GM23338 (cell line): ENCODE measurements at places on chromosomes 2 and 18.
A peak's percentile ranks its signal among the peaks of the same experiment; 100 is the strongest.

- DNase-seq, result no peak
Measured at GRCh38 chr2:117217145-117217544, 597.3 kb upstream of the DDX18 start.

DNA sequence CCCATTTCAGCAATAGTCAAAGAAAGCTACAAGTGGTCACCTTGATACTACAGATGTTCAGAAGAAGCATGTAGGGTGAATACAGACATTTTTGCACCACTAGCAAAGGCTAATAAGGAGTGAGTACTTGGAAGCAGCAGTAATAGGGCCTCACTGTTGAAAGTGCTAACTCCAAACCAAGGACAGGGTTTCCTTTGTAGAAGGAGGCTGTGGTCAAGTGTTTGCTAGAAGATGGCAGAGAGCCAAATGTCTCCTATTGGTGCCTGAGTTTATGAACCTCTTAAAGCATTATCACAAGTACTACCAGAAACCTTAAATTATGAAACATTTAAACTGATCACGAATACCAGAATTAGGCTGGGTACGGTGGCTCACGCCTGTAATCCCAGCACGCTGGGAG, 308.1 kb downstream of the ZEB2 start:
- no peak for DNase-seq

DNA sequence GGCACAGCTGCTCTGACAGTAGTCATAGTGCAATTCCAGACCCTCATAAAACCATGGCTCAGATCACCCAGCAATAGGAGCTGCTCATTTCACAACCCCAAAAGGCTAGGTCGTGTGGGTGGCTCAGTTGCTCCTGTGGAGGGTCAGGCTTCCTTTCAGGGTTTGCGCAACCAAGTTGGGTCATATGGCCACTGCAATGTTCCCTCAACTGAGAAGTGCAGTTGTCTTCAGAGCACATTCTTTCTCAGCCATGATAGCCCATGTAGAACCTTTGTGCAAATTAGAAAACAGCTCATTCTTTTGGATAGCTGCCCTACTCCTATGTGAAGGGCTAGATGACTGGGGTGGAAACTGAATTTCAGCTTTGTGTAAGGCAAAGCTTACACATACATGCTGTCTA, 3.2 kb downstream of the SERPINB13 start:
- no peak for DNase-seq

GRCh38 chr2:37615804-37616676, 55.4 kb downstream of the CDC42EP3 start:
- DNase-seq, result no peak

- no peak for DNase-seq
Measured at GRCh38 chr18:78939105-78939504, 40.5 kb upstream of the SALL3 start.

- no peak for DNase-seq
Measured at GRCh38 chr2:45809205-45809604, 157.7 kb downstream of the PRKCE start.

- DNase-seq, result no peak
Measured at GRCh38 chr2:7693246-7694075, 776.2 kb downstream of the RNF144A start.

GRCh38 chr2:53881360-53881759, 21.6 kb upstream of the GPR75 start:
- DNase-seq, result no peak

- DNase-seq, result no peak
Measured at GRCh38 chr18:57801325-57801724, 1.8 kb downstream of the ATP8B1 start.

DNA sequence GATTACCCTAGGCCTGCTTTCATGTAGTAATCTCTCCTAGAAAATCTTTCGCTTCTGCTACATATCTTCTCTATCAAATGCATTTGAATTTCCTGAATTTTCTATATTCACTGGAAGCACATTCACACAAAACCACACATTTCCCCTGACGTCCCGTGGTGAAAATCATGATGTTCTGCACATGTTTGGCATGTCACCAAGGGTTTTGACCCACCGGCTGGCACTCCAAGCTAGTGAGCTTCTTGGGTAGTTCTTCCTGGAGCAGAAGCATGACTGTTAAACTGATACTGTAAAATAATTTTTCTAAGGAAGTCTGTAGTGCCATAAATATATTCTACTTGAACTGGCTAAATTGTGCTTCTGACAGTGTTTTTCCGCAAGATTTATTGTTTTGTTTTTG, 510.1 kb upstream of the SLC8A1 start:
- DNase-seq, result no peak

- DNase-seq, result no peak
Measured at GRCh38 chr2:72990695-72991438, 73.5 kb downstream of the EMX1 start.

- DNase-seq, result no peak
Measured at GRCh38 chr2:131038258-131039100, 54.8 kb downstream of the FAM168B start.

DNA sequence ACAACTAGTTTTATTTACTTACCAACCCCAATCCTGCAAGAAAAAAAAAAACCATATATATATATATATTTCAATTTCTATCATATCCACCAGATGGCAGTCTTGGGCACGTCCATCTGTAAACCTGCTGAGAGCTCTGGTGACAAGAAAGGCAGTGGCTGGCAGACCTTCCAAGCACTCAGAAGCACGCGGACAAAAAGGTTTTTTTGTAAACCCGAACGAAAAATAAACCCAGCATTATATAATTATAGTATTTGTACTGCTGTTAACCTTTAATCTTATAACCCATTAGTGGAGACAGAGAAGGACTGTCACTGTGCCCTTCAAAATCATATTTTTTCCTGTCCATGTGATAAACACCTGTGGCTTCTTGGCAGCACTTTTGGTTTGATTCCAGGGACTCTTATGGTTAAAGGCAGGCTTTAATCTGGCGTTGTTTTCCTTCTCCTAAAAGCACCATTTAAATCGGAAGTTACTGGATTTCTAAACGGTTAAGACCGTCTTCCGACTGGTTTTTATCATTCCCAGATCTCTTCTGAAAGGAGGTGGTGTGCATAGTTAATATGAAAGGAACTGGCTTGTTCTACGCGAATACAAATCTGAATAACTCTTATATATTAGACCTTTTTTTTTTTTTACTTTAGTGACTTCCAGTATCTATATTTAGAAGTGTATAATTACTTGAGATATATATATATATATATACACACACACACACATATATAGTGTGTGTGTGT, 31.0 kb upstream of the SLC3A1 start:
- DNase-seq, result peak; percentile 88

DNA sequence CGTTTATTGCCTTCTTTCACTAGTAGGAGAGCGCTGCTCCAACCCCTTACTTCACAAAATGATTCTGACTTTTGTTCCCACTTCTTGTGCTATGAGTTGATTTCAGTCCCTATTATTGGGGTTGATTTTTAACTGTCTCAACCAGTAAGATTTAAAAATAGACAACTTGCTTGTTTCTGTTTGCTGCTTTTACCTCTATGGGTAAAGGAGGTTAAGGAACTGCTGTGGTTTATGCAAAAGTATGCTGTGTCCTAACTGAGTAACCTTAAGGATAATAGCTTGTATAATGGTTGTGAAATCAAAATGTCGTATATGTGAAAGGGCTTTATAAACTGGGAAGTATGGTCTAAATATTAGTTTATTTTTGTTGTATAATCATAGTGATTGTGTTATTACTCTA, 22.6 kb downstream of the ALMS1 start:
- no peak for DNase-seq

DNA sequence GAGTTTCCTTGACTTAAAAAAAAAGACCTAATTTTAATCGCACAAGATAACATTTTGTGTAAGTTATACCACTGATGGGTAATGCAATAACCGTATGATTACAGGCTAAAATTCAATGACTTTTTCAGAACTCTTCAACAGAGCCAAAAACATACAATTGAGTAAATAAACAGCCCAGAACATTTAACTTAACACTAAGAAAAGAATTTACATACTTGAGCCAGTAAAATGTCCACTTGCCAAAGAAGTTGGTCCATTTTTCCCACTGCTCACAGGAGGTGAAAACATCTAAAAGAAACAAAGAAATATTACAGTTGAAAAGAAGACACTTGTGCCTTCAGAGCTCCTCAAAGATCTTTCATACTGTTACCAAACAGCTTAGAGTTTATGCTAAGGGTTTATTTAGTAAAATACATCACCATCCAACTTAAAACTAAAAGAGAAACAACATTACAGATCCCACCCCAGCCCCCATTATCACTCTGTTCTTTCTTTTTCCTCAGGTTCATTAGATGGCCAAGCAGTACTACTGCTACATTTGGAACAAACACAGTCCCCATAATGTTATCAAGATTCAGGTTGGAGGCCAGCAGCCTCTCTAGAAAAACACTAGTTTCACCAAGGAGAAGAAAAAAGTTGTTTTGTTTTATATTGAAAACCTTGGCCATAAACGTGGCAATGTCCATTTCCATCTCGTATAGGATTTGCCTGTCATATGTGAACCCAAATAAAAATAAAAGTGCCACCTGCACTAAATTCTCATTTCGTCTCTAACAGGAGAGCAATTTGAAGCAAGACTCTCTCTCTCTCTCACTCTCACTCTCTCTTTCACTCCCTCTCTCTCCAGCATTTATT, 2.7 kb downstream of the TCF4 start:
- no peak for DNase-seq

GRCh38 chr2:45276914-45277313, 267.7 kb upstream of the SIX2 start:
- DNase-seq, result no peak

- DNase-seq, result no peak
Measured at GRCh38 chr2:214261683-214262082, 149.2 kb upstream of the VWC2L start.

DNA sequence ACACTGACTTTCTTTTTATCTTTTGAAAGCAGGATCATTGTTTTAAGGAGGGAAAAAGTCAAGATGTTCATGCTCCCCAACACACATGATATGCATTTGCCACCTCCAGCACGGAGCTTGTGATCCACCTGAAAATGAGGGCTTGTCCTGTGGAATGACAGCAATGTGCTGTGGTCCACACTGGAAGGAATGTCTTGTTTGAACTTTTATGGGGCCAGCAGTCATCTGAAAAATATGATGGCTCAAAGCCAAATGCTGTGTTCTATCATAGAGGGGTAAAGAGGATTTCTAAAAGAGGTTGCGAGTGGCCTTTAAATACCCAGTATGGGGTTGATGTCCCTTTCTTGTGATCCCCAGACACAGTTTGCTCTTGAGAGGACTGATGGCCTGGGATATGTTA, 226.5 kb upstream of the SPRED2 start:
- no peak for DNase-seq

- DNase-seq, result no peak
Measured at GRCh38 chr2:3253913-3254441, 123.6 kb downstream of the EIPR1 start.

DNA sequence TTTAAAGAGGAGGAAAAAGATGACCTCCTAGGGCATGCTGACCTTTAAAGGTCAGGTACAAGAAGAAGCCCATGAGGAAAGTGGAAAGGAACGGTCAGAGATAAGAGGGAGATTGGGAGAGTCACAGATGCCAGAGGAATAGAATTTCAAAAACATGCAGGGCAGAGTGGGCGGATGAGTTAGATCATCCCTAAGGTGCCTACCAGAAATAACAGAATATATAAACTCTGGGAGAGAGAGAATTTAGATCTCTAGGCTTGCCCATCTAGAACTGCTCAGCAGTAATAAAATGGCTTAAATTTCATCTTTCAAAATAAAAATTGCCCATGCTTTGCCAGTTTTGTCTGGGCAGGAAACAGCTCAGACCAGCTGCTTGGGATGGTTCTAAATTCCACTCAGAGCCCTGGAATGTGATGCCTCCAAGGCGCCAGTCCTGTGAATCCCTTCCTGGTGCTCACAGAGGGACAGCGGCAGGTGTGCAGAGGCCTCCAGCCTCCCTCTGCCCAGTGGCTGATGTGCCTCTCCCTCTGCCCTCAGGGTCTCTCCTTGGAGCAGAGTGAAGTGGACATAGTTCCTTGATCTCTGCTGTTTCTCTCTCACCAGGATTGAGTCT, 130.9 kb downstream of the ANTXR1 start:
- no peak for DNase-seq

GRCh38 chr2:230905448-230906421, 19.3 kb downstream of the GPR55 start:
- DNase-seq, result no peak

- DNase-seq, result no peak
Measured at GRCh38 chr2:191617575-191617974, 60.4 kb upstream of the NABP1 start.

- peak; percentile 34 for DNase-seq
Measured at GRCh38 chr2:74917702-74918619, 40.5 kb upstream of the POLE4 start.

- DNase-seq, result no peak
Measured at GRCh38 chr2:189338115-189338514, 103.2 kb upstream of the WDR75 start.

GRCh38 chr2:6290217-6291015, 575.3 kb downstream of the CMPK2 start:
- no peak for DNase-seq

GRCh38 chr2:239259173-239259572, 141.6 kb downstream of the HDAC4 start:
- DNase-seq, result no peak

DNA sequence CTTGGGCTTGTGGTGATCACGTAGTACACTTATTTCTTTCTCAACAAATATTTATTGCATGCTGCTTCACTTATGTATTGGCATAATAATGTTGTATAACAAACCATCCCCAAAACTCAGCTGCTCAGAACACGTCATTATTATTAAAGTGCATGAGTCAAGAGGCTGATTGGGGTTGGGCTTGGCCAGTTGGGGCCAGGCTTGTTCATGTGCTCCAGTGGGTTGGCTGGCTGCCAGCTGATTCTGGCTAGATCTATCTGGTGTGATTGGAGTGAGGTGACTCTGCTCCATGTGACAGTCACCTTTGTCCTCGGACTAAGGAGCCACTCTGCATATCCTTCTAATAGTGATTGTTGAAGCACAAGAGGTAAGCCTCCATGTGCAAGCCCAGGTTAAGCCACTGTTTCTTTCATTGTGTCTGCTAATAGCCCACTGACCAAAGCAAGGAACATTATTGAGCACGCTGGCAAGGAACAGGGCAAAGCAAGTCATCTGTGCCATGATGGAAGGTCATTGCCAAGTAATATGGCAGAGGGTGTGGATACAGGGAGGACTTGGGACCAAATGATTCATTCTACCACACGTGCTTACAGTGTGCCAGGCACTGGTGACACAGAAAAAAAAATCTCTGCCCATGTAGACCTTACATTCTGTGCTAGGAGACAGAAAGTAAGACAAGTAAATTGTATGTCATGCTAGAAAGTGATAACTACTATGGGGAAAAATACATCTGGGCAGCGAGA, 63.3 kb upstream of the TMEM182 start:
- no peak for DNase-seq

- no peak for DNase-seq
Measured at GRCh38 chr2:10759151-10759714, 37.8 kb downstream of the ATP6V1C2 start.

DNA sequence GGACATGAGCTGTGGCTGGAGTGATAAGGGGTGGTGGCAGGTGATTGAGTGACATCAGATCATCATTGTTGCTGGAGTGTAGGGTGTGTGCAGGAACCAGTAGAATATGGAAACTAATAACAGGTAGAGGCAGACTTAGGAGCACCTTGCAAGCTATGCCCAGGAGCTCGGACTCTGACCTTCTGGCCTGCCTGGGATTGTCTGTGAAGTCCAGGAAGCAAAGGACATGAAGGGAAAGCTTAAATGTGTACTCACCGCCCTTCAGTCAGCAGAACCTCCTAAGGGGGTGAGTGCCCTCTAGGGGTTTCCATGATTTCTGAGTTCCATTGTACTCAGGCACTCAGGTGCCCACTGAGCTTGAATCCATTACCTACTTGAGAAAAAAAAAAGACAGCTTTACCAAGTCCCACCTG, 104.2 kb downstream of the CRIM1 start:
- peak; percentile 84 for DNase-seq

GRCh38 chr2:6915399-6915798, 1.8 kb upstream of the RNF144A start:
- DNase-seq, result peak; percentile 35

GRCh38 chr2:232420463-232421188, 14.0 kb downstream of the ALPG start:
- DNase-seq, result peak; percentile 77
